Eye (tissue), 1 donor: ENCODE measurements at places on chromosomes 16 and 17.
A peak's percentile ranks its signal among the peaks of the same experiment; 100 is the strongest.

DNA sequence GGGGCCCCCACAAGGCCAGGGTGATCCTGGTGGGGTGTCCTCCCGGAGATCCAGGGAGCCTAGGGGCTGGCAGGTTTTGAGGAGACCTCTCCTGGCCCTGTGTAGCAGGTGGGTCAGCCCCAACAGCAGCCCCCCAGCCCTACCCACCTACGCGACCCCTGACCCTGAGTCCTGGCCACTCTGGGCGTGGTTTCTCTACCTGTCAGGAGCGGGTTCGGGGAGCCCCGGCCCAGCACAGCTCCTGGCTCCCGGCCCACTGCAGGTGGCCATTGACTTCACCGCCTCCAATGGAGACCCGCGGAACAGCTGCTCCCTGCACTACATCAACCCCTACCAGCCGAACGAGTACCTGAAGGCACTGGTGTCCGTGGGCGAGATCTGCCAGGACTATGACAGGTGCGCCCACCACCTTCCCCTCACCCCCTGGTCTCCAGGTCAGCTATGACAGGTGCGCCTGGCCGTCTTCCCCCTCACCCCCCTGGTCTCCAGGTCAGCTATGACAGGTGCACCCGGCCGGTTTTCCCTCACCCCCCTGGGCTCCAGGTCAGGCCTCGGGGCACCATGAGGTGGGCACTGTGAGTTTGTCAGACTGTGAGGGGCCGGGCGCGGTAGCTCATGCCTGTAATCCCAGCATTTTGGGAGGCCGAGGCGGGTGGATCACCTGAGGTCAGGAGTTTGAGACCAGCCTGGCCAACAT lies 13.0 kb downstream of the CPNE7 start:
- DNase-seq, result no peak

GRCh38 chr16:90048737-90049330 lies 28.3 kb downstream of the PRDM7 start:
- no peak for DNase-seq

- DNase-seq, result no peak
Observed at GRCh38 chr16:84931506-84931905, 79.8 kb downstream of the ZDHHC7 start.

DNA sequence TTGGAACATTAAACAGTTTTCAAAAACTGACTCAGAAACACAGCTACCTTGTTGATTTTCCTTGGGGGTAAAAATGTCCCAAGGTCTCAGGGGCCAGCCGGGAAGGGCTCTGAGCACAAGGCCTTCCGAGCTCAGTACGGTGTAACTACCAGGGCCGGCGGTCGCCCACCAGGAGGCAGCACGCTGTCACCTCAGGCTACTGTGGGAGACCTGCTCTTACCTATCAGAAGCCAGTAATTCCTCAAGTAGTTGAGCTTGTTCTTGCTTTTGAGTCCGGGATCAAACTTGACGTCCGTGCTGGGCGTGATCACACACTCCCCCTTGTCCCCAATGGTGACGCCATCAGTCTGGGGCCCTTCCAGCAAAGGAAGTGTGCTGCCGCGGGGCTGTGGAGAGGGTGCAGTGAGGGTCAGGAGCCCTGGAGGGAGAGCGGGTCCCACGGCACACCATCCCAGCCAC lies 43.4 kb upstream of the ICAM2 start:
- DNase-seq, result peak; percentile 51

DNA sequence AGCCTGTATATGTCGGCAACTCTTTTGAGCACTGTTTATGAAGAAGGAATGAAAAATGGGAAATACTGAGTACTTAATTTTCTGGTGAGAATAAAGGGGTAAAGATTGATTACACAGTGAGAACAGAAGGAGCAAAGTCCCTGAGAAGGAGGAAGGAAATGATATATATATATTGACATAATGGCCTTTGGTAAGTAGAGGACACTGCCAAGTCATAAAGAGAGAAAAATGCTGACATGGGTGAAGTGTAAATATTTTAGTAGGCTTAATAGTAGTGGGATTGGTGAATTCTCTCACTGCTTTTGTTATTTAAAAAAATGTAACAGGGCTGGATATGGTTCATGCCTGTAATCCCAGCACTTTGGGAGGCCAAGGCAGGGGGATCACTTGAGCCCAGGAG lies 16.2 kb downstream of the VMP1 start:
- DNase-seq, result no peak

DNA sequence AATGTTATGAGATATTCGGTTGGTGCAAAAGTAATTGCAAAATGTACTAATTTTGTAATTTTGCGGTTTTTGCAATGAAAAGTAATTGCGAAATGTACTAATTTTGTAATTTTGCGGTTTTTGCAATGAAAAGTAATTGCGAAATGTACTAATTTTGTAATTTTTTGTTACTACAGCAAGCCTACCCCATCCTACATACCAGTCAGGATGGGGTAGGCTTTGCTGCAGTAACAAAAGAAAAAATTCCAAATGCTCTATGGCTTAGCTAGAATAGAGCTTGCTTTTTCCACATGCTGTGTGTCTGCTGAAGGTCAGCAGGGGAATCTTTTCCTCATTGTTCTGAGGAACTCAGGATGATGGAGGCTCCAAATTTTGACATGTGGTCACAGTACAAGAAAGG lies 83.3 kb upstream of the GPRC5B start:
- no peak for DNase-seq

DNA sequence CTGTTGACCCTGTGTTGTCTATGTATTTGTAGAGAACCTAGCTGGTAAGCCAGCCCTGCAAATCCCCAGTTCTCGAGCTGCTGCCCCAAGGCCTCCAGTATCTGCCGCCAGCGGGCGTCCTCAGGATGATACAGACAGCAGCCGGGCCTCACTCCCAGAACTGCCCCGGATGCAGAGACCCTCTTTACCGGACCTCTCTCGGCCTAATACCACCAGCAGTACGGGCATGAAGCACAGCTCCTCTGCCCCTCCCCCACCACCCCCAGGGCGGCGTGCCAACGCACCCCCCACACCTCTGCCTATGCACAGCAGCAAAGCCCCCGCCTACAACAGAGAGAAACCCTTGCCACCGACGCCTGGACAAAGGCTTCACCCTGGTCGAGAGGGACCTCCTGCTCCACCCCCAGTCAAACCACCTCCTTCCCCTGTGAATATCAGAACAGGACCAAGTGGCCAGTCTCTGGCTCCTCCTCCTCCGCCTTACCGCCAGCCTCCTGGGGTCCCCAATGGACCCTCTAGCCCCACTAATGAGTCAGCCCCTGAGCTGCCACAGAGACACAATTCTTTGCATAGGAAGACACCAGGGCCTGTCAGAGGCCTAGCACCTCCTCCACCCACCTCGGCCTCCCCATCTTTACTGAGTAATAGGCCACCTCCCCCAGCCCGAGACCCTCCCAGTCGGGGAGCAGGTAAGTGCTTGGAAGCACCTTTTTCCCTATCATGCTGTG lies 23.1 kb upstream of the CDC6 start:
- no peak for DNase-seq

DNA sequence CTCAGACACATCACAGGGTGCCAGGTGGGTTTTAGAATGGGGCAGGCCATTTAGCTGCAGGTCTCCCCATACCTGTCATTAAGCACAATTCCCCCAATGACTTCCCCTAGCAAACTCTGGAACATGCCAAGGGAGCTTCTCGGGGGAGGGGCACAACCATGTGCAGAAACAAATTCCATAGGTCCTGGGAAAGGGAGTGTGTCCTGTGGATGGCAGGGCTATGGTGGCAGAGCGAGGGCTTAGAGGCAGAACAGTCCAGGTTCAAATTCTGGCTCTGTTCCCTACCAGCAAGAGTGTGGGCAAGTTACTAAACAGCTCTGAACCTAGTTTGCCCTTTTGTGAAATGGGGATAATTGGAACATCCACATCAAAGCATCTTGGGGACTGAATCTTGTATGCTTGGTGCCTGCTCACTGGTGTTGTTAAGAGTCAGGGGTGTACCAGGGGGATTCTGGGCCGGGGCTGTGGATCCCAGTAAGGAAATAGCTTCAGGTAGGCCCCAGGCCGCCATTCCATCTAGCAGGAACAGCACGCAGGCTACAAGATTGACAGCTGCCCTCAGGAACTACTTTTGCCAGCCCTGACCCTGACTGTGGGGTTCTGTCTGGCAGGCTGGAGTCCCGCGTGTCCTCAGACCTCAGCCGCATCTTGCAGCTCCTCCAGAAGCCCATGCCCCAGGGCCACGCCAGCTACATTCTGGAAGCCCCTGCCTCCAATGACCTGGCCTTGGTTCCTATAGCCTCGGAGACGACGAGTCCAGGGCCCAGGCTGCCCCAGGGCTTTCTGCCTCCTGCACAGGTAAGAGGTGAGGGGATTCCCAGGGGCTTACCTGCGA lies 5.6 kb upstream of the DCAF7 start:
- DNase-seq, result no peak

DNA sequence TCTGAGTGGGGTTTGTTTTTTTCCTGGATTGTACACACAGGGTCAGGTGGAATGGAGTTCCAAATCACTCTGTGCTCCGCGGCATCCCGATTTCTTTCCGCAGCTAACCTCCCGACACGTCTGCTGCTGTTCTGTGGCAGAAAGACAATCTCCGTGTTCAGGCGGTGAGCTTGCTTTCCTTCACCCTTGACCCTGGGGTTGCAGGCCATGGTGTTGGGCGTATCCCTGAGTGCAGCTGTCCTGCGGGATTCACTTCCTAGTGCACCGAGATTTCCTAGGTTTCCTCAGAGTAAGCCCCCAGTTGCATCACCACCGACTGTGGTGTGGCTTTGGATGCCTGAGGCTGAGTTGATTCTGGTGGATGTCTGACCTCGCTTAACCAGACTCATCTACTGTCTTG lies 7.8 kb upstream of the ARL6IP1 start:
- DNase-seq, result no peak

DNA sequence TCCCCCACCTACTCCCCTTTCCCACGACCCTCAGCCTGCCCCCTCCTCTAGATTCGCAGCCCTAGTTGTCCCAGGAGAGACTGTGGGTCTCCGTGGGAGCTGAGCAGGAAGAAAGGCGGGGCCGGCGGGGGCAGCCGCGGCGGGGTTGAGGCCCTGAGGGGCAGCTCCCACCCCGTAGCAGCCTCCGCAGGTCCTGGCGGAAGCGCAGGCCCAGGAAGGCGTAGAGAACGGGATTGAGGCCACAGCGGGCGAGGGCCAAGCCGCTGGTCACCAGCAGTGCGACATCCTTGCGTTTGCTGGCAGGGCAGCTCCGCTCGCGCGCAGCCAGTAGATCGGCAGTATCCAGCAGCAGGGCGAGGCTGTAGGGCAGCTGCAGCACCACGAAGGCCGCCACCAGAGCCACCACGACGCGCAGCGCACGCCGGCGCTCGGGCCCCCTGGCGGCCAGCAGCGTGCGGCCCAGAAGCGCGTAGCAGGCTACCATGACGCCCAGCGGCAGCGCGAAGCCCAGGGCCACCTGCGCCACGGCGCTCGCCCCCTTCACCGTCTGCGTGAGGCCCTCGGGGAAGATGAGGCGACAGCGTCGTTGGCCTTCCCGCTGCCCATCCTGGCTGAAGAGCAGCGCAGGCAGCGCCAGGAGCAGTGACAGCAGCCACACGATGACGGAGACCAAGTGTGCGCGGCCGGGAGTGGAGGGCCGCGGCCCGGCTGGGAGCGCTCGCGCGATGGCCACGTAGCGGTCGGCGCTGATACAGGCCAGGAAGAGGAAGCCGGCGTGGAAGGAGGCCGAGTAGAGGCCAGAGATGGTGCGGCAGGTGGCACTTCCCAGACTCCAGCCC lies 1.9 kb downstream of the CCR10 start:
- peak; percentile 93 for DNase-seq

- no peak for DNase-seq
Observed at GRCh38 chr16:28880589-28880915, 2.3 kb downstream of the ATP2A1 start.

DNA sequence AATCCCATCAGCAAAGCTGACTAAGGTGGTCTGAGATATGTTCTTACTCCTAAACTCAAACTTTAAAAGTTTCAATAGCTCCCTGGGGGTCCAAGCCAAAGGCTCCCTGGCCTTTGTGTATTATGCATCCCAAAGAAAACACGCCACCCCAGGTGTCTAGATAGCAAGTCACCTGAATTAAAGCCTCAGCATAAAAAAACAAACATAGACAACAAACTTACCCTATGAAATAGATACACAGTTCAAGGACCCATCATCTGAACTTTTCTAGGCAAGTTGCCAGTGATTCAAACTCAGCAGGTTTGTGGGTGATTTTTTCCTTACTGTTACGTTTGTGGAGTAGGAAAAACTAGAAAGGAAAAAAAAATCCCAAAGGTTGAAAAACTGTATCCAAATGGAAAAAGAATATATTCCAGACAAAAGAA lies 12.5 kb downstream of the CMTM3 start:
- DNase-seq, result no peak

- DNase-seq, result peak; percentile 4
Observed at GRCh38 chr17:9788601-9789000, 2.8 kb downstream of the DHRS7C start.

DNA sequence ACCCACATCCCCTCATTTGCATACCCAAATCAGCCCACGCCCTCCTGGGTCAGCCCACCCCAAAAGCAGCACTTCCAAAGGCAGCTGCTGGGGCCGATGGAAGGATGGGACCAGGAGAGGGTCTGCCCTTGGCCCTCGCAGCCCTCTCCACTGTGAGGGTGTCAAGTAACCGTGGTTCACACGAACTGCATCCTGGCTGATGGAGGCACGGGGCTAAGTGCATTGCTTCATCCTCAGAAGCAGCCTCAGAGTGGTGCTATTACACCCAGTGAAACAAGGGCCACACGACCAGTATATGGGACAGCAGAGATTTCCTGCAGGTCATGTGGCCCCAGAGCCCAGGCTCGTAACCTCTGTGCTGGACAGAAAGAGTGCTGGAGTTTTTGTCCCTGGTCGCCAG lies 13.2 kb upstream of the ATP2A3 start:
- no peak for DNase-seq

- no peak for DNase-seq
Observed at GRCh38 chr16:65201511-65201910, 79.6 kb upstream of the CDH11 start.

DNA sequence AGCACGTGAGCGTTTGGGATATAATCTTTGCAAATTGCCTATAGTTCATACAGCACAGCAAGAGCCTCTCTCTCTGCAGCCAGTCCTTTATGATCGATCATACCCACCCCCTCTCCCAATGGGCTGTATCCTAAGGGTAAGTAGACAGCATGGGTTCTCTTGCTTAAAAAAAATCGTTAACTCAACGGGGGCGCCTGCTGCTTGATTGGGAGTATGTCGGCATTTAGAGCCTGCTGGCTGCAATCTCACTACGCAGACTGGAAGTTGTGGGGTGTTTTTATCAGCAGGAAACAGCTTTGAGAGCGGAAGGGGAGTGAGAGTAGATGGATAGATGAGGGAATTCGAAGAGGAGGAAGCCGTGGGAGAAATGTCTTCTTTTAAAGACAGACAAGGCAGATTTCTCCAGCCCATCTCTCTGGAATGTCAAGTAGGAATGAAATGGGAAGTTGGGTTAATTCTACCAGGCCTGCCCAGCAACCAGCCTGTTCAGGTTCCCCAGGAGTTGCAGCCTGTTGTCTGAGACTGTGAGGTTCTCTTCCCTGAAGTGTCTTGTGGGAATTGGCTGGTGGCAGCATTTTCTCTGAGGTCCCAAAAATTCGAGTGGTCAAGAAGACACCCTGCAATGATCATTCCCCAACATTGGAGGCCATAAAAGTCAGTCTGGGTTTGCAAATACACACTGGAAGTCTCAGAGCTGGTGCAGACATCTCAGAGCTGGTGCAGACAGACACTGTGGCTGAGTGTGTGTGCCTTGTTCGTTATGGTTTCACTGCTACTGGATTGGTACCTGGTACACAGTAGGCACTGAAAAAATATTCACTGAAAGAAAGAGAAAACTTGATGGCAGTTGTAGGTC lies 65.6 kb downstream of the PRKCB start:
- peak; percentile 60 for DNase-seq

- DNase-seq, result peak; percentile 95
Observed at GRCh38 chr17:38967290-38967738, at the start of gene FBXO47. Gene FBXO47 (minus strand): TSS chr17:38967403. CDS start chr17:38963025, 4,378 bp downstream.

- DNase-seq, result peak; percentile 82
Observed at GRCh38 chr16:23930791-23931190, 95.0 kb downstream of the PRKCB start.

GRCh38 chr16:12228602-12229499 lies 252.3 kb downstream of the SNX29 start:
- peak; percentile 67 for DNase-seq
